Fibroblast of skin of abdomen (primary cell): ENCODE measurements at places on chromosomes 5 and 9.

- no peak for DNase-seq
Observed at GRCh38 chr9:118003240-118003639, 299.0 kb downstream of the TLR4 start.

GRCh38 chr9:95024097-95024671, 293.3 kb downstream of the FANCC start:
- DNase-seq = no peak

DNA sequence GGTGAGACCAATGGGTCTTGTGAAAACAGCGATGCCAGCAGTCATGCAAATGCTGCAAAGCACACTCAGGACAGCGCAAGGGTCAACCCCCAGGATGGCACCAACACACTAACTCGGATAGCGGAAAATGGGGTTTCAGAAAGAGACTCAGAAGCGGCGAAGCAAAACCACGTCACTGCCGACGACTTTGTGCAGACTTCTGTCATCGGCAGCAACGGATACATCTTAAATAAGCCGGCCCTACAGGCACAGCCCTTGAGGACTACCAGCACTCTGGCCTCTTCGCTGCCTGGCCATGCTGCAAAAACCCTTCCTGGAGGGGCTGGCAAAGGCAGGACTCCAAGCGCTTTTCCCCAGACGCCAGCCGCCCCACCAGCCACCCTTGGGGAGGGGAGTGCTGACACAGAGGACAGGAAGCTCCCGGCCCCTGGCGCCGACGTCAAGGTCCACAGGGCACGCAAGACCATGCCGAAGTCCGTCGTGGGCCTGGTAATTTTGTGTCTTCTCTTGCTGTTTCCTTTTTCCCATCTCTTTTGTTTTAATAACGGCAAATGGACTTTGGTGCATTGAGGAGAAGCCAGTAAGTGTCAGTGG, 98.0 kb downstream of the EHMT1 start:
- DNase-seq = no peak

DNA sequence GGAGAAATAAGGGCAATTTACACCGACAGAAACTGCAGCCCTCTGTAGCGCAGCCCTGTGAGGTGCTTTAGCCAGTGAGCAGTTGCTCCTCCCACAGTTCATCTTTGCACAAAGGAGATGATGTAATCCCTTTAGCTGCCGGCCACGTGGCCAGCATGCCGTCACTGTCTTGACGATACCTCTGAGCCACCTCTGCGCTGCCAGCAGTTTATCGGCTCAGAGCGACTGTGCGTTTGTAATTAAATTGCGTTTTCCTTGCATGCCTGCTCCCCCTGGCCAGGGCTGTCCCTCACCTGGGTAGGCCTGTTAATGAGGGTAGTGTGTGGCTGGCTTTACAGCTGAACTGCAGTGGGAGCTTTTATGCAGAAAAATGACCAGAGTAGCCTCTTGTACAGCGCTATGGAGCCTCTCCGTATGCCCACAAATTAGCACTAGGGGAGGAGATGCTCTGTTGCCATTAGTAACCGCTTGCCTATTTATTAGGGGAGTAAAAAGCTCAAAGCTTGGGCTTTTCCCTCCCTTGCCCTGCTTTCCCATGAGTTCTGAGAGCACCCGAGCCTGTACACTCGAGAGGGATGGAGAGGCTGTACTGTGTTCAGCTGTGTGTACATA, 107.0 kb downstream of the TRIO start:
- peak; percentile 87 for DNase-seq

- DNase-seq = no peak
Observed at GRCh38 chr5:2334719-2335118, 416.8 kb downstream of the IRX2 start.

DNA sequence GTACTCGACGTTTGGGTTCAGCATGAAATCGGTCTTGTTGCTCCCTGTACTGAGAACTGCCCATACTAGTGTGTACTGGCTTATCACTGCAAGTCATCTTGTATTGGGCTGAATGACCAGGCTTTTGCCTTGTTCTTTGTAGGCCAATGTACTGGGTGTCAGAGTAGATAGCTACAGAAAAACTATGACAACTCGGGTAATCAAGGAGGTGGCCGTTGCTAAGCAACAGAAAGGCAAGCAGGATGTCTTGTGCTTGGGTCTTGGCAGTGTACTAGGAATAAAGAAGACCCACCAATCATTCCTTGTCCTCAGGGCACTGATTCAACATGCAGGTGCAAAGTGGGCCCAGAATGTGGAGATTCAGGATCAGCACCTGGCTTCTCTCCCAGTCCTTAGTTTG, 11.9 kb upstream of the SHISAL2B start:
- DNase-seq = no peak

DNA sequence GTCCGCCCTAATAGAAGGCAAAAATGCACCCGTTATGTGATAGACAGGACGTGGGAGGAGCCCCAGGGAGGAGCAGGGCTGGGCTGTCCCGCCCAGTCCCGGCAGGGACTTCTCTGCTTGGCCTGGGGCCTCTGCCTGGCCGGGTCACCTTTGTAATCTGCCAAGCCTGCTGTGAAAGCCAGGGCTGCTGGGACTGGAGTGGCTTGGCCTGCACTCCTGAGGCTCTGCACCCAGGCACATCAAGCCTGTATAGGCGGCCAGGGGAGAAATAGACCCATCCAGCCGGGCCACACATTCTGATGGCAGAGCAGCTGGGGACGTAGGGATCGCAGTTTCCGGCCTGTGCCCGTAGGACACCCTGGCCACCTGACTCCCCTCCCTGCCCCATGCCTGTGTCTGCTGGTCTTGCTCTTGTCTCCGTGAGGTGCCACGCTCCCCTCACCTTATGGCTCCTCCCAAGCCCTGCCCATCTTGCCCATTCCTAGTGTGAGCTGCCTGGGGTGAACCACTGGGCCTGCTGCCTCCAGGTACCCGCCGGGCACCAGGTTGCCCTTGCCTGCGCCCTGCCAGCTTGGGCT, 28.1 kb downstream of the DYNC2I2 start:
- no peak for DNase-seq

DNA sequence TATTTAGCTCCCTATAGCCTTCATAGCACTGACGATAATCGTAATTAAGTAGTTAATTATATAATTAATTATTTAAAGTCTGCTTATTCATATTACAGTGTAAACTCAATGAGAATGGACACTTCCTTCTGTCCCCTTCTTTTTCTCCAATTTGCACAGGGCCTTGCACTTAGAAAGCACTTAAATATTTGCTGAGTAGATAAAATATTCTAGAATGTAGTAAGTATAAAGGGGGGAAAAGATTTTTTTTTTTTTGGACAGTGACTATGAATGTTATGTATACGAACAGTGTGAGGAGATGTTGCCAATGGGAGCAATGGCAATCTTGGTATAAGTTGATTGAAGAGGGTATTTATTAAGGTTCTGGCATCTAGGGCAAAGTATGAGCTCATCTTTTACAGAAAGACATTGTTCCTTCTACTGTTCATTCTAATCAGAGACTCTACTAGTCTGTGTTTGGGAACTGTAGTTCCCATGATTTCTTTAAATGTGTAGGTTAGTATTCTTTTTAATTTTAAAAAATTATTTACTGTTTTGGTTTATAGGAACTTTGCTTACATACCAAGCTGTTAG, 49.4 kb downstream of the YTHDC2 start:
- no peak for DNase-seq

DNA sequence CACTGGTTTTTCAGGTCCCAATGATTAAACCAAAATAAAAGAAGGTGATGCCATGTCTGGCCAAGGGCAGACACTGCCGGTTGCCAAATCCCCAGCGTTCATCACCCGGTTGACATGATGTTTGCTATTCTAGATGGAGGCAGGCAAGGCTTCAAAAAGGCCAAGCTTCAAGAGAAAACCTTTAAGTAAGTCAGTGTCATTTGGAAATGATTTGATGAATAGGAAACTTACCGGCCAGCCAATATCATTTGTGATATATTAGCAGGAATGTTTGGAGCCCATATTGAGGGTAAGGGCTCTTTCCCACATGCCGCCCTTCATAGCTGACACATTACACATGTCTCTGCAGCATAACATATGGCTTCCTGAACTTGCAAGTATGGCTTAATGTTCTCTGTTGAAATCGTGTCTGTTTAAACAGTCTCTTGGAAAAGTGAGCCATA, 89.5 kb upstream of the TTC23L start:
- peak; percentile 98 for DNase-seq

- no peak for DNase-seq
Observed at GRCh38 chr9:130371196-130371966, 73.4 kb upstream of the ASS1 start.

GRCh38 chr9:102740578-102740977, 254.6 kb upstream of the CYLC2 start:
- no peak for DNase-seq

GRCh38 chr5:2779459-2779858, 28.0 kb upstream of the IRX2 start:
- DNase-seq = no peak

- DNase-seq = no peak
Observed at GRCh38 chr9:73230251-73230650, 78.6 kb downstream of the ANXA1 start.

DNA sequence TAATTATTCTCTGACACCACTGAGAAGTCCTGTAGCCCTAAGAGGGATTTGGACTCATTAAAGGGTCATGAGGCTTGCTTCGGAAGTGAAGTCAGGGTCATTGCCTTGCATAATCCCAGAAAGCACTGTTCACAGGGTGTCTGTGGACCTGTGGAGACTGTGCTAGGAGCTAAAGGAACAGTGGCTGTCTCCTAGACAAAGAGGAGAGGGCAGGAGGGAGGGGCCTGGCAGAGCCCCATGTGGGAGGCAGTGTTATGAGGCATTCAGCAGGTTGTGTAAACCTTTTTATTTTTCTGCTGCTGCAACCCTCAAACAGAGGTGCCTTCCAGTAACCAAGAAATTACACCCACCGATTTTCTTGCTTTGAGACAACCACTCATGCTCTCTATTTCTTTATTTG, 3.3 kb downstream of the TMEM174 start:
- no peak for DNase-seq

GRCh38 chr5:116404016-116404415, 170.6 kb downstream of the SEMA6A start:
- DNase-seq = no peak

GRCh38 chr5:96195123-96195522, 233.5 kb upstream of the ELL2 start:
- peak; percentile 63 for DNase-seq

GRCh38 chr9:107105784-107106183, 177.3 kb upstream of the RAD23B start:
- no peak for DNase-seq

- no peak for DNase-seq
Observed at GRCh38 chr5:132253008-132253441, 4.5 kb upstream of the PDLIM4 start.

DNA sequence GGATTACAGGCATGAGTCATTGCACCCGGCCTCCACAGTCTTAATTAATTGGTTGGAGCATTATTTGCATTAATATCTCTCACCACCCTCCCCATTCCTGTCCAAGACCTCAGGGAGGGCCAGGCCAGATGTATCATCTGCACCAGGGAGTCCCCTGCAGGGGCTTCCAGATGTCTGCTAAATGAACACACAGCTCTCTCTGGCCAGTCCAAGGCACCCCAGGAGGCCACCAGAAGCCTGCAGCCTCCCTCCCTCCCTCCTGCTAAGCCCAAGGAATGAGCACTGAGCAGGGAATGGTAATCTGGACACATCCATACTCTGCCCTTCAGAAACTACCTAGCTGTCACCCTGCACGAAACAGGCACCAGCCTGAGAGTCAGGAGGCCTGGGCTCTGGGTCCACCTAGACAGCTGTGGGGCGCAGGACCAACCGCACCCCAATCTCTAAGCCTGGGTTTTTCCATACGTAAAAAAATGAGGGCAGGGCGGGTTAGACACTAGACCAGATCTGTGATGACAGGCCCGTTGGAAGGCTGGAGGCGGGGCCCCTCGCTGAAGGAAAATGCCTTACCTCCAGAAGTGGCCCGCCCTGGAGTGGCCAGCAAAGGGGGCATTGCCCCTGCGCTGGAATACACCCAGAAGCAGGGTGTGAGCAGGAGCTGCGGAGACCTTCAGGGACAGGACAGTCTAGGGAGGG, 8.3 kb downstream of the CIZ1 start:
- DNase-seq = no peak

- no peak for DNase-seq
Observed at GRCh38 chr5:14153071-14153864, 10.1 kb downstream of the TRIO start.

- peak; percentile 77 for DNase-seq
Observed at GRCh38 chr5:82164977-82165713, 113.0 kb downstream of the RPS23 start.

DNA sequence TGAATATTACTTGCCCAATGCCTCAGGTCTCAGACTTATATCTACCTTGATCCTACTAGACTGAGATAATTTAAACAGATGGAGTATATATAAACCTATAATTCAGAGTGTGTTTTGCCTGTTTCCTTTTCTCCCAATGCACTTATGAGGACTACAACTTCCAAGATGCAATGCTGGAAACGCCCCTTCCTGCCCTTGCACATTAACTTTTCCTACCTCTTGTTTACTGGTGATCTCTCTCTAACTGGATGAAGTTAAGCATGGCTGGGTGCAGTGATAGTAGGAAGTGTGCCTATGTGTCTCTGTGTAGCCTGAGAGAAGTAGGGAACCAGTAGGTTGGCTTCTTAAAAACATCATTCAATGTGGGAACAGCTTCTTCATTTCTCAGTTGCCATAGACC, 115.2 kb downstream of the SVEP1 start:
- DNase-seq = no peak

DNA sequence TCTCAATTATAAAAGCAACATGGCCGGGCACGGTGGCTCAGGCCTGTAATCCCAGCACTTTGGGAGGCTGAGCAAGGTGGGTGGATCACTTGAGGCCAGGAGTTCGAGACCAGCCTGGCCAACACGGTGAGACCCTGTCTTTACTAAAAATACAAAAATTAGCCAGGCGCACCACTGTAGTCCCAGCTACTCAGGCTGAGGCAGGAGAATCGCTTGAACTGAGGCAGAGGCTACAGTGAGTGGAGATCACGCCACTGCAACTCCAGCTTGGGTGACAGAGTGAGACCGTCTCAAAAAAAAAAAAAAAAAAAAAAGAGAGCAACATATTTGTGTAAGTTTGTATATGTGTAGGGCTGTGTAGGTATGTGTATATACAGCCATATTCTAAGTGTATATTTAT, 7.5 kb downstream of the RPS6 start:
- no peak for DNase-seq

DNA sequence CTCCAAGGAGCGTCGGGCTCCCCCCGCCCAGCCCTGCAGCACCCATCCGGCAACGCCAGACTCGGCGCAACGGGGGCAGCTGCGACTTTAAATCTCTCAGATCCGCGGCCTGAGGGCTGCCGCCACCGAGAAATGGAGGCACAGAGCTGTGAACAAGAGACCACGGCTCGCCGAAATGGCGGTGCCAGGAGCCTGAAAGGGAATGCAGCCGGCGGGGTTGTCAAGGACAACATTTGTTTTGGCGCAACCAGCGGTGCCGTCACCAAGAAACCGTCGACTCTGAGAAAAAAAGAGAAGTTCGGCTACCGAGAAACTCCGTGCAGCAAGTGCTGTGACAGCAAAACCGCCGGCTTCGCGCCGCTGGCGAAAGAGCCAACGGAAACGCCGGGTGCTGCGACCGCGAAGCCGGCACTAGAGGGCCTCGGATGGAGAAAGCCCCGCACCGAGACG, 2.1 kb upstream of the ANXA2R start:
- no peak for DNase-seq
